CD4-positive, alpha-beta T cell treated with Interleukin-17A for 1 hour (primary cell): ENCODE measurements at places on chromosomes 12 and 14.

DNA sequence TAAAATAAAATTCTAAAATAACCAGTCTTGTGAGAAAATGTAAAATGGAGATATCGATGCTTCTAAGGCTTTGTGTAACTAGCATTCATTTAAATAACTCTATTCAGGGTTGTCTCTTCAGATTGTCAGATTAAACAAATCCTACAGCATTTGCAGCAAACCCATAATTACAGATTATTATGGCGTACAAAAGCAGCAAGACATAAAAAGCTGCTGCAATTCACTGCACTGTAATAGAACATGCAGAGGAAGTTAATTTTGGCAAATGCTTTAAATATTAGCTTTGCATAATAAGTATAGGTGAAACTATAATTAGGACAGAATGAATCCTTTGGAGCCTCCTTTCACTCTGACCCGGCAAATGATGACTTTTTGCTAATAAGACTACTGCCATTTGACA is 98.3 kb downstream of the INSM2 start:
- DNase-seq = no peak

DNA sequence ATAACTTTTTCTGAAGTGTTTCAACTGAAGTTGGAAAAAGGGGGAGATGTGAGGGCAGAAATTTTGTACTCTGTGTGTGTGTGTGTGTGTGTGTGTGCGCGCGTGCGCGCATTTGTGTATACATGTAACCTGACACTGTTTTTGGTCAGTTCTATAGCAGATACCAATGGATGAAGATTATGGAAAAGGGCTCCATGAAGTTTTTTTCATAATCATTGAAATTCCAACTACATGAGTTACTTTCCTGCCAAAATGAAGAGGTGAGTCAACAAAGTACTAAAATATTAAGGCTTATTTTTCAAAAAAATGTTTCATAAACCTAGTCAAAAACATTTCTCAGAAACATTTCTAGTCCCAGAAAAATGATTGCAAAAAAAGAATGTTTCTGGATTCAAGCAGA is 25.7 kb upstream of the CERS5 start:
- no peak for DNase-seq

DNA sequence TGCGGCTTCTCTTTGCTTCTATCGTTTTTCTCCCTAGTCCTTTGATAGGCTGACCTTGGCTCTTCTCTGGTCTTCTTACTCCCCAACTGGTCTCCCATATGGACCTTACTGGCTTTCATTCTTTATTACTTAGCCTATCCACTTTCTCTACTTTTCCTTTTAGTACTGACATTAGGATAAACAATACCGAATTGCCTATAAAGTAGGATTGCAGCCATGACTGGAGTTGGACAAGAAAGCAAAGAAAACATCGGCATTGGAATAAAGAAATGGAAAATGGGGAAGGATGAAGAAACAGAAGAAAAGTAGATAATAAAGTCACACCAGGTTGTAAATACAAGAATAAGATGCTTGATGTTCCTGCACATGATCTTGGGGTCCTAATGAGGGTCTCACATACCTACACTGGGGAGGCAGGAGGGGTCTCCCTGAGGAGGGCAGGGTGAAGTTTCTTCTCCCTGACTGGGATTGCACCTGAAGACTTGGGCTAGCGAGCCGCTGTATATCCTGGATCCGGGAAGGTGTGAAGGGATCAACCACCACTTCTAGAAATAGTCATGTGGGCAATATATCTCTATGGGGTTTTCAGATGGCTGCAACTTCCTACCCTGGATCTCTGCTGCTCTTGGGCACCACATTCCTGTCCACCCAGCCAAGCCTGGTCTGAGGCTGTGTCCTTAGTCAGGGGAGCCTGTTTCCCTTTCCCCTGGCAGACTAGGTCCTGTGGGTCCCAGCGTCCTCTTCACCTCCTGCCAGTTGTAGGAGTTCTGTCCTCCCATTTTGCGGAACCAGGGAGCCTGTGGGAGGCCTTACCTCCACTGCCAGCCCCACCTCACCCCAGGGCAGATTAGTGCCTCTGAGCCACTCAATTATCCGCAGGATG is 13.1 kb downstream of the NKX2-1 start:
- DNase-seq = no peak

GRCh38 chr14:22641846-22642245 is 2.3 kb downstream of the OR6J1 start:
- DNase-seq = no peak

DNA sequence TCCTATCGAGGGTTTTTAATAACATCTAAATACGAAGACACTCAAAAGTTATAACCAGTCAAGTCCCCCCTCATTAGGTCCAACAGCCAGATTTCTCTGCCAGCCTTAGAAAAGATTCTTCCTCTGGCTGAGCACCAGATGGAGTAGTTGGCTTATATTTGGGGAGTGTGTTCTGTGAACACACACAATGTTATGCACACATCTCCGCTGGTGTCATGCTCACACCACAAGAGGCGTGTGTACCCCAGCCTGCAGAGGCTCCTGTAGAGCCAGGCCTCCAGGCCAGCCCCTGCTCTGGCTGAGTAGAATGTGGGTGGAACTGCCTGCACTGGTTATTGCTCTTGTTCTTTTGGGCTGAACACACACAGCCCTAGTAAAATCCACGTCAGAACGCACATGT is 64.0 kb downstream of the PIWIL1 start:
- DNase-seq = no peak

DNA sequence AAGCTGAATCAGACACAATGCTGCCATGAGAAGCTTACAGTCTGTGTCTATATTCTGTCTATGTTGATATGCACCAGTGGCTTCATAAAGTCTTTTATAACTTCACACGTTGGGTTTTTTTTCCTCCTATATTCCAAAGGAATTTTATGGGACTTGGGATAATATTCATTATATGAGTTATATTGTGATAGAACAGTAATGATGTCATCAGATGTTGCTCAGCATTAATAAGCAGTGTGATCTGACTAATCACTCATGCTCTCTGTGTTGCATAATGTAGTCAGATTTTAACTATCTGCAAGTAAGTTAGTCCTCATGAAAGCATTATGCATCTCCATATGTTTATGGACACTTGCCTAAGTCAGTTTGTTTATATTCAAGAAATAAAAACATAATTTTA is 159.6 kb downstream of the PLCZ1 start:
- no peak for DNase-seq

DNA sequence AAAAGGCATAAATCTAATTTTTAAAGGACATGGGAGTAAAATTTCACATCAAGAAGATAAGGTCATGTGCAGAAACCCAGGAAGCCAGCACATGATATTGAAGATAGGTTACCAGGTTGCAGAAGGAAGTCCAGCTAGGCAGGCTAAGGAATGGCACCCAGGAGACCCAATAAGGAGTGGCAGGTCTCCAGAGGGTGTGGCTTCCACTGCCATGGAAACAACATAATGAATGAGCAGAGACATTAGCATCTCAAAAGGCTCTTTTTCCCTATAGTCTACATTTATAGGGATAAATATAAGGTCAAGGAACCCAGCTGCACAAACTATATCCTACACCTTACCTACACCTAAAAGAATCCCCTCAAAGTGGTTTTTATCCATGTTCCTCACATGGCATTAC is 275.9 kb downstream of the RPS29 start:
- DNase-seq = no peak

- DNase-seq = no peak
Observed at GRCh38 chr12:120718055-120718454, 7.6 kb upstream of the ACADS start.

DNA sequence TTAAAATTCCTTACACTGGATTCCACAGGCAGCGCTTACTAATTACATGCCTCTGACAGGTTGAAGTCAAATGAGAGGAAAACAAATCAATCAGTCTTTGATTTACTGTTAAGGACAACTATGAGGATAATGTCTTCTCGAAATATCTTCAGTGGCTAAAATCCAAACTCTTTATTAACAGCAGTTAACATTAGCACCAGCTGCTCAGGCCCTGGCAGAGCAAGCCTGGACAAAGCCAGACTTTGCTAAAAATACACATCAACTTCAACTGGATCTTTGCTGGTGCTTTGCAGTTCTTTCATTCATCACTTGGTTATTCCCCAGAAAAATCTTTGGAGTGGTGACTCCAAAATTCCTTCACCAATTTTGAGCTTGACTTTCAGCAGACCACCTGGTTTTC is 98.7 kb downstream of the HECTD4 start:
- DNase-seq = no peak

DNA sequence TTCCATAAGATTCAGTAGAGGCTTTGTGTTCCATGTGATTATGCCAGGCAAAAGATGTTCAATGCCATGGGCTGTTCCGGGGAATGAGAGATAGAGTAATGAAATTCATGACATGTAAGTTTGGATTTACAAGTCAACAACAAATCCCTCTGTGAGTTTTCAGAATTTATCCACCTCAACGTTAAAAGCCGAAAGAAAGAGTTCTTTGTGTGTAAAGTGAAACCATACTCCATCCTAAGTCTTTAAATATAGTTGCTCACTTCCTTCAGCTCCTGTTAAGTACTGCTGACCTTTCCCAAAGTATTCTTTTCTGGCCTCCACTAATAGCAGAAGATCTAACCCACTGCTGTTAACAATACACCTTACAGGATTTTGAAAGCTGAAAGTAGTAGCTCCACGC is 190.0 kb downstream of the TMX1 start:
- DNase-seq = no peak

- DNase-seq = no peak
Observed at GRCh38 chr14:54920052-54920451, 17.4 kb upstream of the GCH1 start.

GRCh38 chr14:34247605-34248004 is 214.4 kb downstream of the SPTSSA start:
- DNase-seq = no peak

- no peak for DNase-seq
Observed at GRCh38 chr12:124917841-124918621, 3.6 kb upstream of the UBC start.
